ENCODE measurements at places on chromosomes 6 and 20. TPM values are rescaled to one million over a fixed set of nuclear protein-coding genes. Genes with fewer than 3 reads are reported as not detected.

DNA sequence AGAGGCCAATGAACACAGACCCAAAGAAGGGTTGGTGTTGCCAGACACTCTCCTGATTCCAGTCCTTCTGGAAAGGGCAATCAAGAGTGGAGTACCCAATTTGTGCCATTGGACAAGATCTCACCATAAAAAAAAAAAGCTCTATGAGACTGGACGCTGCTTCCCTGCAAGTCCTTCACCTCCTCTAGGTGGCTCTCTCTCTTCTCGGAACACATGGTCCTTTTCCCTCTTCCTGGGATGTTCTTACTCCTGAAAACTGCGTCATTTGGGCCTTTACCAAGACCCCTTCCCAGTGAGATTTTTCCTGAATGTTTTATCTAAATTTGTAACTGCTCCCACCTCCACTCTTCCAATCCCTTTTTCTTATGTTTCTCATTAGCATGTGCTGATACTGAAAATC lies 280.8 kb downstream of the FOXA2 start:
- DNase-seq, result no peak

DNA sequence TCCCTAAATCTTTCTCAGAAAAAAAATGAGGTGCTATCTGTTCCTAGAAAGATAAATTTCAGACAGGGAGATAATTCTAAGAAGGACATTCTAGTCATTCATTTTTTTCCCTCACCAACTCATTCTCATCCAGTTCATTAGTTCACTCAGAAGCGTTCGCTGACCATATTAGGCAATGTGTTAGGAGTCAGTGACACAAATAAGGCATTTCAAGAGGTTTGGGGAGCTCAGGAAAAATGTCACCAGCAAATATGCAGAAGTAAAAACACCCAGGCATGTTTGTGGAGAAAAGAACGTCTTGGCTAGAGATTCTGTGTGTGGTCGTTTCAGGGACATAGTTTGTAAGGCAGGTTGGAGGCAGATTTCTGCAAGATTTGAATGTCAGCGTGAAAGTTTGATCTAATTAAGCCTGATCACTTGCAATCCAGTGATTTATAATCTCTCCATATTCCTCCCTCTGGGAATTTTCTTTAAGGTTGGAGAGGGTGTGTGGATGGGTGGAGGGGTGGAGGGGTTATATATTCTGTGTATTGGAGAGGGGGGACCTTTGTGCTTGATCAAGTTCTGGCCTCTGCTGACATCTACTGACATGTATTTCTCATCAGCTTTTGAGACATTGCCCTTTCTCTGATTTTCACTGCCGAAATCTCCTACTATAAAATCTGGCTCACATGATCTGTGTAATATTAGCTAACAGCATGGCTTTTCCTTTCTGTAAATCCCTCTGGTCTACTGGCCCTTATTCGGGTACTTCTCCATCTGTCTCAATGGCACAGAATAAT lies 3.6 kb downstream of the MYCT1 start:
- no peak for DNase-seq

SEMG1 gene
- not detected for total RNA-seq

ALDH8A1 gene
- 1.8 TPM for total RNA-seq

Data from glutamatergic neuron (in vitro differentiated cells).